Esophagus mucosa (tissue), 1 donor: ENCODE measurements at places on chromosomes 3 and 15.

- no peak for ATAC-seq
Observed at GRCh38 chr15:33324609-33325008, 13.8 kb downstream of the RYR3 start.

GRCh38 chr3:51637941-51638471 is 33.0 kb upstream of the TEX264 start:
- peak; percentile 91 for ATAC-seq

GRCh38 chr3:122728186-122728585 is 47.5 kb downstream of the PARP14 start:
- no peak for ATAC-seq

DNA sequence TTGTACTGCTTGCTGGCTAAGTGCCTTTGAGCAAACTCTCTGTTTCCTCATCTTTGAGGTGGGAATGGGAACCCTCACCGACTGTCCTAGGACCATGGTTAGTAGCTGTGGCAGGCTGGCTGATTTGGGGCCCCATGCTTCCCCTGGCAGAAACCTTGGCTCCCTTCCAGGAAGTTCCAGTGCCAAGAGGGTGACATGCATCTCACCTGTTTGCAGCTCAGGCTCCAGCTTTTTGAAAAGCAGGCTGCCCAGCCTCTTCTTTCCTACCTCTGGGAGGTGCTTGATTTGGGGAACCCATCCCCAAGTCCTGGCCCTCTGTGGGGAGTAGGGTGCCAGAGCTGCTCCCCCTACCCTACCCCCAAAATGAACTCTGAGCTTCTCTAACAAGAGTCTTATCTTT is 50.8 kb downstream of the RAB11A start:
- ATAC-seq = no peak

GRCh38 chr15:75696311-75696720 is 16.3 kb downstream of the CSPG4 start:
- peak; percentile 63 for ATAC-seq

DNA sequence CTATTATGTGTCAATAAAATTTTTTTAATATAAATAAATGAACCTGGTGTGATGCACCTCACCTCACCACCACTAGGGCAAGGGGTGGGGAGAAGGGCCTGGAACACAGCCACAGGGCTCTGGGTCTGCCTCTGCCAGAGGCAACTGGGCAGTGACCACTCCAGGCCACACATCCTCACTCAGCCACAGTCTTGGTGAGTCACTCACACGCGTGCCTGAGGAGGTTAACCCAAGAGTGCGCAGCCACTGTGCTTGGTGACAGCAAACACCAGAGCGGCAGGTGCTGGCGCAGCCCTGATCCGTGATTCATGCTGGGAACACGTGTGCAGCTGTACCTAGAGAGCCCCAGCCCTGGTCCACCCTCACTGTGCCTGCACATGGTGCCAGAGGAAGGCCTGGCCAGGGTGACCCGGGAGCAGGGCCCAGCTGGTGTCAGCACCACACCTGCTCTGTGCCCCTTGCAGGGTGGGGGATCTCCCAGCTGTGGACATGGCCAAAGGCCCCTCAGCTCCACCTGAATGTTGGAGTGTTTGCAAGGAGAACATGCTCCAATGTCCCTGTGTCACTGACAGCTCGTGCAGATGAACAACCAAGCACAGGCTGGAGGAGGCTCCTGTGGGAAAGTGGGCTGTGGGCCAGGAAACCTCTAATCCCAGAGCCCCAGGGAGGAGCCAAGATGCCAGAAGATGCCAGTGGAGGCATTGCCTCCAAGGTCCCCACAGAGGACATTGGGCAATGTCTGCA is 2.1 kb downstream of the SLC41A3 start:
- ATAC-seq = peak; percentile 92

GRCh38 chr3:58296269-58296668 is 9.8 kb upstream of the RPP14 start:
- peak; percentile 6 for ATAC-seq

DNA sequence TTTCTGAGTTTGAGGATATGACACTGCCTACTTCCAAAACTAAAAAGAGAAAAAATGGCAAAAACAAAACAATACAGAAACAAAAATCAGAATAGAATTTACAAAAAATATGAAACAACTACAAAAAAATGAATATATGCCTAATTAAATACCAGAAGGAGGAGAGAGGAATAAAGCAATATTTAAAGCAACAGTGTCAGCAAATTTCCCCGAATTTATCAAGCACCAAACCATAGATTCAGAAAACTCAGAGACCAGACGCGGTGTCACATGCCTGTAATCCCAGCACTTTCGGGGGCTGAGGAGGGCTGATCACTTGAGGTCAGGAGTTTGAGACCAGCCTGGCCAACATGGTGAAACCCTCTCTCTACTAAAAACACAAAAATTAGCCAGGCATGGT is 1360.9 kb downstream of the SI start:
- ATAC-seq = no peak

DNA sequence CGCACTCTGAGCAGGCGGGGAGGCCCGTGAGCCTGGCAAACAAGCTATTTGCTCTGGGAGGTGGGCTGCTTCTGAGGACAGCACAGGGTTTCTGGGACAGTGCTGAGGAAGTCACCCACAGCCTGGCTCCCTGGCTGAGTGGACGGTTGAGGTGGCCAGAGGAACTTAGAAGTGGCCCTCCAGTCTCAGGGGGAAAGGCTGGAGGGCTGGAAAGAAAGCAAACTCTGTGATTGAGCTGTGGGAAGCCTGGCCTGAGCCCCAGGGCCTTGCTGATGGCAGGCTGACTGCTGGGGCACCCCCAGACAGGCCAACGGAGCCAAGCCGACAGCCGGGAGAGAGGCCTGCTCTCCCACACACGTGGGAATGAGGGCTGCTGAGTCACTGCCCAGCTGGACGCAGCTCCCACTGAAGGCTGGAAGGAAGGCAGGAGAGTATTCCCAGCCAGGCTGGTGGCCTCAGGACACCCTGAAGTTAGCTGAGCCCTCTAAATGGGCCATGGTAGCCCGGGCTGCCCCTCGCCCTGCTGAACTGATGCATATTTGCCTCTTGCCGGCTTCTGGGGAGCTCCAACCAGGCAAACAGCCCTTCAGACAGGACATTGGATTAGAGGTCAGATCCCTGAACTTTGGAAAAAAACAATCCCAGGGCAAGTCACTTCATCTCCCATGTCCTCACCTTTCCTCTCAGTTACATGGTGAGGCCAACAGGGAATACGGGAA is 98.0 kb upstream of the TLE3 start:
- ATAC-seq = peak; percentile 27

- no peak for ATAC-seq
Observed at GRCh38 chr3:143595456-143596077, 252.7 kb downstream of the SLC9A9 start.

- no peak for ATAC-seq
Observed at GRCh38 chr3:138441742-138442141, 7.3 kb downstream of the ESYT3 start.

GRCh38 chr3:14274999-14275961 is 96.7 kb downstream of the LSM3 start:
- no peak for ATAC-seq

- no peak for ATAC-seq
Observed at GRCh38 chr3:126269354-126269753, 87.9 kb downstream of the KLF15 start.

GRCh38 chr15:42119446-42119760 is 25.0 kb upstream of the PLA2G4D start:
- peak; percentile 3 for ATAC-seq

GRCh38 chr15:98720577-98721565 is 72.5 kb downstream of the IGF1R start:
- peak; percentile 42 for ATAC-seq

DNA sequence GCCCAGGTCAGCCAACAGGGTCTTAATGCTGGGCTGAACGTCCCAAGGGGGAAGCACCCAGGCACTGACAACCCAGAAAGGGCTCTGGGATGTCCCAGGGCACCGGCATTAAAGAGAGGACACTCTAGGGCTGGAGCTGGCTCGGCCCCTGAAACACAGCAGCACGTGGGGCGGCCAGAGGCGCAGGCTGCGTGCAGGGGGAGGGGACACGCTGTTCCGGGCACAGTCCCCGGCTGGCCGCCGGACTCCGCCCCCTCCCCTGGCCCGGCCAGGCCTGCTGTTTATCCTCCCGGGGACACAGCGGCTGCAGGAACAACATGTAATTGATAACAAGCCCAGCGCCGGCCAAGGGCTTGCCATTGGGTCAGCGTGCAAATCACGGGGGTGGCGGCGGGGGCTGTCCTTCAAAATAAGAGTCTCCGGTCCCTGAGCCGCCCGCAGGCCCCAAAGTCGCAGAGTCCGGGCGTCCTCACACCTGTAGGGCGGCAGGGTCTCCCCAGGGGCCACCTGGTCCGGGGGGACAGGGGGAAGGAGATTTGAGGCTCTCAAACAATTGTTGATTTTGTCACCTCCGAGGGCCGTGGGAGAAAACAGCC is 1.3 kb downstream of the KLF15 start:
- ATAC-seq = peak; percentile 49

GRCh38 chr3:62798000-62798399 is 77.2 kb downstream of the CADPS start:
- no peak for ATAC-seq

GRCh38 chr3:140198242-140198641 is 263.3 kb downstream of the CLSTN2 start:
- ATAC-seq = no peak

GRCh38 chr3:66083784-66084213 is 45.1 kb upstream of the MAGI1 start:
- ATAC-seq = no peak

DNA sequence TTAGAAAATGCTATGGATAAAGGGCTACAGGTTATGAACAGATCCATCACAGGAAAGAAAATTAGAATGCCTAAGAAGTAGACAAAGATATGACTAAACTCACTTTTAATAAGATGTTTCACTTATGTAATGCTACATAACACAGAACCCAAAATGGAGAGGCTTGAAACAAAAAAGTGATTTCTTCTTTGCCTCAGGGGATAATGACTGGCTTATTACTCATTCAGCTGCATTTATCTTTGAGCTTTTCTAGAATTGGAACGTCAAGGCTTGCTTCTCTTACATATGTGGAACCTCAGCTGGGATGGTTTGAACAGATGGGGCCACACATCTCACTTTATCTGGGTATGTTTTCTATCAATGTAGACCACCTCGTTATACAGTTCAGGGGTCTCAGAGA is 120.6 kb upstream of the EPHA3 start:
- peak; percentile 37 for ATAC-seq

GRCh38 chr3:132241776-132242514 is 75.3 kb upstream of the ACP3 start:
- no peak for ATAC-seq

DNA sequence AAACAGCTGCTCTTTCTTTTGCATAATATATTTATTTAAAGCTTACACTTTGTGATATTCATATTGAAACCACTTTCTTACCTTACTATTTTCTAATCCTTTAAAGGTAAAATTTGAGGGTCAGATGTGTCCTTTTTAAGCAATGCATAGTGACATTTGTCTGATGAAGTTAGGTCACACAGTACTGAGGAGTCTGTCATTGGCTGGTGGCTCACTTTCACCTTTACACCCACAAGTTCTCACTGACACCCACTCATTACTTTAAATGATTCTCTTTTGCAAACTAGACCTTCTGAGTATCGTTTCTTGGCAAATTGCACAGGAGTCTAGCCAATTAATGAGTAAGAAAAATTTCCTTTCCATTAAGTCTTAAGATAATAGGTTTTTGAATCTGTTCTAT is 758.3 kb upstream of the ARPP21 start:
- ATAC-seq = no peak

GRCh38 chr15:101528917-101529299 is 39.4 kb upstream of the PCSK6 start:
- ATAC-seq = no peak

- peak; percentile 86 for ATAC-seq
Observed at GRCh38 chr15:40233727-40234577, 4.9 kb upstream of the PAK6 start.

DNA sequence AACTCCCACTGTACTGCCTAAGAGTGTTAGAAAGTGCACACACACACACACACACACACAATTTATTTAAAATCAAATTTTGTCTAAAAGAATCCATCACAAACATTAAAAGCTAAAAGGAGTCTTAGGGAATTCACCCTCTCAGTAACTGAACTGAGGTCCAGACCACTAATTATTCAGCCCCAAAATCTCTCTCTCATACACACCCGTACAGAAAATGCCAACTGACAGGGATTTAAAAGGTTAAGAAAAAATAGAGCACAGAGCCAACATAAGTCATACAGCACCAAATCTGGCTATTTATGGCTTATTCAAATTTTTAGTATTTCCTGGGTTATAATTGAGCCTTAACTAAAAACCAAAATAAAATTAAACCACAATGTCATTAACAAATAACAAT is 20.7 kb downstream of the GBE1 start:
- no peak for ATAC-seq
